ENCODE measurements at places on chromosomes 13 and 19. TPM values are rescaled to one million over a fixed set of nuclear protein-coding genes. Genes with fewer than 3 reads are reported as not detected.

ZNF320 gene
- total RNA-seq: 2.0 TPM

JOSD2 gene
- 9.8 TPM for total RNA-seq

PTPRS gene
- 33.2 TPM for total RNA-seq

FBXW9 gene
- total RNA-seq: 2.5 TPM

ZNF682 gene
- 2.1 TPM for total RNA-seq

PPP1R12C gene
- total RNA-seq: 29.5 TPM

TNFSF13B gene
- 11.6 TPM for total RNA-seq

TMC4 gene
- 1.8 TPM for total RNA-seq

NCAN gene
- total RNA-seq: not detected

ZNF266 gene
- 14.1 TPM for total RNA-seq

ZNF728 gene
- total RNA-seq: not detected

PSG2 gene
- not detected for total RNA-seq

SLAIN1 gene
- total RNA-seq: 7.8 TPM

ITGBL1 gene
- total RNA-seq: 1.8 TPM

C19orf85 gene
- not detected for total RNA-seq

MBD3L2 gene
- total RNA-seq: not detected

C19orf81 gene
- total RNA-seq: not detected

ZNF841 gene
- 11.1 TPM for total RNA-seq

NOVA2 gene
- total RNA-seq: 1.6 TPM

SHANK1 gene
- 0.17 TPM for total RNA-seq

IQCN gene
- 0.19 TPM for total RNA-seq

PDE4A gene
- total RNA-seq: 1.1 TPM

ZNF284 gene
- total RNA-seq: 0.67 TPM

ZNF580 gene
- total RNA-seq: 2.6 TPM

PSG4 gene
- not detected for total RNA-seq

ZNF699 gene
- 2.5 TPM for total RNA-seq

ATP11A gene
- total RNA-seq: 27.9 TPM

ZNF229 gene
- 4.6 TPM for total RNA-seq

METTL21C gene
- 0.09 TPM for total RNA-seq

COL4A2 gene
- total RNA-seq: 45.2 TPM

ING1 gene
- total RNA-seq: 14.1 TPM

ZSCAN1 gene
- total RNA-seq: not detected

MEIOSIN gene
- total RNA-seq: not detected

IGFL3 gene
- total RNA-seq: not detected

CGB1 gene
- total RNA-seq: not detected

ZNF441 gene
- 7.1 TPM for total RNA-seq

CYP4F12 gene
- 31.0 TPM for total RNA-seq

SIGLEC14 gene
- 1.7 TPM for total RNA-seq

WDR87 gene
- not detected for total RNA-seq

LHFPL6 gene
- 8.3 TPM for total RNA-seq

RAB3D gene
- 10.2 TPM for total RNA-seq

ZNF471 gene
- 1.0 TPM for total RNA-seq

ZNF30 gene
- total RNA-seq: 1.8 TPM

DACH1 gene
- total RNA-seq: 1.9 TPM

PNMA8B gene
- 0.59 TPM for total RNA-seq

CAMSAP3 gene
- total RNA-seq: 4.4 TPM

KIR3DL2 gene
- 0.08 TPM for total RNA-seq

LYL1 gene
- 2.0 TPM for total RNA-seq

CEACAM7 gene
- total RNA-seq: not detected

PABPC3 gene
- total RNA-seq: under 0.01 TPM

CEACAM20 gene
- total RNA-seq: 0.09 TPM

OR10H1 gene
- total RNA-seq: not detected

ZNF491 gene
- 0.98 TPM for total RNA-seq

GNG8 gene
- not detected for total RNA-seq

CEACAM3 gene
- 0.59 TPM for total RNA-seq

CADM4 gene
- 3.7 TPM for total RNA-seq

CCDC122 gene
- 1.3 TPM for total RNA-seq

LGALS7 gene
- not detected for total RNA-seq

ACER1 gene
- total RNA-seq: not detected
